ENCODE measurements at places on chromosomes 6 and 20.

DNA sequence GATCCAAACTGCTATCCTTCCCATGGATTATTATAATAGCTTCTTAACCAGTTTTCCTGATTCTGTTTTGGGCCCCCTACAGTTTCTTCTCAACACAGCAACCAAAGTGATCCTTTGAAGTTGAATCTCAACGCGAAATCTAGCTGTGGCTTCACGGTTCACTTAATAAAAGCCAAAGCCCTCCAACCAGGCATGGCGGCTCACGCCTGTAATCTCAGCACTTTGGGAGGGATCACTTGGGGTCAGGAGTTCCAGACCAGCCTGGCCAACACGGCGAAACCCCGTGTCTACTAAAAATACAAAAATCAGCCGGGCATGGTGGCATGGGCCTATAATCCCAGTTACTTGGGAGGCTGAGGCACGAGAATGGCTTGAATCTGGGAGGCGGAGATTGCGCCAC is 3.3 kb downstream of the RMND1 start:
- DNase-seq, result no peak

DNA sequence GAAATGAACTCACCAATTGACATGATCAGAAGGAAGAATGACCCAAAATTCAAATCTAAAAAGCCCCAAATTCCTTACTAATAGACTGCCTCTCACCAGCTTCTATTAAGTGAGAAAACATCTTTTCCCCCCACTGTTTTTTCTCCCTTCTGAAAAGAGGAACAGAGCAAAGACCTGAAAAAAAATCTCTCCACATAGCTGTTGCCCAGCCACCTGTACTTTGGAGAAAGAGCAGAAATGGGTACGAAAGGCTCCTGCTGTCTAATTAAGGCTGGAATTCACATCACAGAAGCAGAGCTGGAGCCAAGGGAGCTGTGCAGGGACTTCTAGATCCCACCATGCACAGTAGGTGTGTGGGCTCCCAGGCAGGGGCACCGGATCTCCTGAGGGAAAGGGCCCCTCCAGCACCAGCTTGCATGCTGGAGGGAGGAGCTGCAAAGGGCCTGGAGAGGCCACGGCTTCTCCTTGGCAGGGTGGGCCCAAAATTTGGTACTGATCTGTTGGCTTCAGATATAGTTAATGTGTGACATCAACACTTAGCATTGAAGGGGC is 73.2 kb upstream of the DUSP22 start:
- no peak for DNase-seq

DNA sequence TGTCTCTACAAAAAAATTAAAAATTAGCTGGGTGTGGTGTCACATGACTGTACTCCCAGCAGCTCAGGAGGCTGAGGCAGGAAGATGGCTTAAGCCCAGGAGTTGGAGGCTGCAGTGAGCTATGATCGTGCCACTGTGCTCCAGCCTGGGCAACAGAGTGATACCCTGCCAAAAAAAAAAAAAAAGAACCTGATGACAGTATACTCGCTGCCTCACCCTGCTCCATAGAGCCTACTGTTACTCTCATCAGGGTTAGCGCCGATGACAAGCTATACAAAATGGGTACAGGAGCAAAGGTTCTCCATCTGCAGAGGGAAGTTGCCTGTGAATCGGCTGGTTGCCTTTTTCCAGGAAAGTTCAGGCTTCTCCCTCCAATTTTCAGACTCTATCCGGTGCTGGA is 53.4 kb downstream of the GMPR start:
- no peak for DNase-seq

GRCh38 chr6:6826961-6827360 is 238.4 kb downstream of the LY86 start:
- no peak for DNase-seq

DNA sequence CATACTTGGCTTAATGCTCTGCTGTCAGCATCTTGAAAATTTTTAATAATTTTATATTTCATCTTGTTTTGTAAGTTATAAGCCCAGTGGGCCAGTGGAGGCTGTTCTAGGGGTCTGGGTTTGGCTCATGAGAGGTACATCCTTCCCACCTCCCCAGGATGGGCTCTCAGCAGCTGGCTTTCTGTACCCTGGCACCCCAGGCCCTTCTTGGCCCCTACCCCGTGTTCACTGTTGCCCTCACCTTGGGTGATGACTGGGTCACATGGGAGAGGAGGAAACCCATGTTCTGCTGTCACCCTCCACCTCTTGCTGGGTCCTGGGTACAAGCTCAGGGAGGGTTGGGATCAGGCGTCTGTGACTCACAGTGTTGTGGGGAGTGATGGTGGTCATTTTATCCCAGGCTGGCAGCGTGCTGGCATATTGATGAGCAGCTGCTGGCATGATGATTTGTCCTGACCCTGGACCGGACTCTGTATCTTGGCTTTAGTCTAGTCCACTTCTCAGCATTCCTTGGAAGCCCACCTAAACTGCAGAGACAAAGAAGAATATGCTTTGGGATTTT is 34.6 kb downstream of the SLC16A10 start:
- DNase-seq, result no peak

GRCh38 chr6:24974182-24975171 is 38.7 kb upstream of the RIPOR2 start:
- no peak for DNase-seq

DNA sequence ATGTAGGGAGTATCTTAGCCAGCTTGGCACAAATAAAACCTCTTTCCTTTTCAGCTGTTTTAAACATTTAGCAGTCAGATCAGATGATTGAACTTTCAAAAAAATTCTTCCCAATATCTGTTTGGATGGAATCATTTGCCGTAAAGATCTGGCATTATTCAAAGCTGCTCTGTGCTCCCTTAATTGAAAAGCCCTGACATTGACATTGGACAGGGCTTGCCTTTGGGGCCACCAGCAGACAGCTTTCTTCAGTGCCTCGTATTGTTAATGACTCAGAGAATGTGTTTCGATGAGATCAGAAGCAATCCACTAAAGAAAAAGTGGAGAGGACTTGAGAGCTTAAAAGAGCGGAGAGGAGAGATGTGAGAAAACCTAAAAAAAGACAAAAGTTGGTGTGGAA is 343.5 kb downstream of the NRN1 start:
- DNase-seq, result no peak

Data from HEK293T (cell line).